Lower lobe of right lung (tissue), 2 donors: ENCODE measurements at places on chromosomes 6 and 20.

DNA sequence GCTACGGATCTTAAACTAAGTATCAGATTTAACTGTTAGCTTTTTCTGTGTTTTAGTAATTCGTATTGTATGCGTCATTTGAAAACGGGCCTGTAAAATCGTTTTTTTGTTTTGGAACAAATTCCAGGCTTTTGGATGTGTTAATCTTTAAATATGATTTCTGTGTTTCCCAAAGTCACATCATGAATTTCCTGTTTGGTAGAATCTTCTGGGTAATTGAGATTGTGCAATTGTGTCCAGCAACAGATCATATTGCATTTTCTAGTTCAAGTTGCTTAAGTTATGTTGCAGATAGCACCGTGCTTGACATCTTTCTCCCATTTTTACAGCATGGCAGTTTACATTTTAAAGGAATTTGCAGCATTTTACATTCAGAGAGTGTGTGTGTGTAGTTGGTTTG lies 1.9 kb downstream of the MAPK14 start:
- no peak for DNase-seq

- no peak for DNase-seq
Measured at GRCh38 chr20:14051454-14051853, 56.1 kb downstream of the MACROD2 start.

- no peak for DNase-seq
Measured at GRCh38 chr6:127641905-127642304, 64.9 kb downstream of the C6orf58 start.

DNA sequence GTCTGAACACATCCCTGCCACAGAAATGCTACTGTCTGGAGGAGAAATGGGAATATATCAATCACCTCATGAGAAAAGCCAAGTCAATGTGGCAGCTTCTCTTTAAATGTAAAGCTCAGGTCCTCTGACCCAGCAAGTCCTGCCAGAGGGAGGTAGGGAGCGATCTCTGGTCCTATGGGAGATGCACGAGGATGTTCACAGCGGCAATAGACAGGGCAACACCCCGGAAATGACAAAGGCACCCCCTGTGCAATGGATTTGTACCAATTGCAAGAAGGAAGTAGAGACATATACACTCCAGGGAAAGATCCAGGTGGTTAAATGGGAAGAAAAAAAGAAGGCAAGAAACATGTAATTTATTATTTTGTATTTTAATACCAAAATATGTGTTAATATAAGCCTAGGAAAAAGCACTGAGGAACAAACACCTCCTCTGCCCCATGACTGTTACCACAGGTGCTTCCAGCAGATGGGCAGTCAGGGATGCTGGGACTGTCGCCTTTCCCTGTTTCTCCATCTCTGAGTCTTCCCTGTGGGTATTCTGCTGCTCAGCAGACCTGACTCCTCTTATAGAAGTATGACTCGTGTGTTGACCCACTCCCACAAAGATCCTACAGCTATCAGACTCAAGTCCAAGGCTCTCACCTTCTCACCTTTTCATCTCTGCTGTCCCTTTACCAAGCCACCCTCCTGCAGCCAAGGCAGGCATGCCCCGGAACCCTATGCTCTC lies 20.8 kb downstream of the ATP9A start:
- DNase-seq, result no peak

GRCh38 chr6:21188505-21189223 lies 404.9 kb upstream of the SOX4 start:
- DNase-seq, result no peak

GRCh38 chr6:2072453-2072852 lies 173.0 kb downstream of the GMDS start:
- DNase-seq, result no peak

GRCh38 chr6:142714951-142715785 lies 229.8 kb downstream of the HIVEP2 start:
- no peak for DNase-seq

DNA sequence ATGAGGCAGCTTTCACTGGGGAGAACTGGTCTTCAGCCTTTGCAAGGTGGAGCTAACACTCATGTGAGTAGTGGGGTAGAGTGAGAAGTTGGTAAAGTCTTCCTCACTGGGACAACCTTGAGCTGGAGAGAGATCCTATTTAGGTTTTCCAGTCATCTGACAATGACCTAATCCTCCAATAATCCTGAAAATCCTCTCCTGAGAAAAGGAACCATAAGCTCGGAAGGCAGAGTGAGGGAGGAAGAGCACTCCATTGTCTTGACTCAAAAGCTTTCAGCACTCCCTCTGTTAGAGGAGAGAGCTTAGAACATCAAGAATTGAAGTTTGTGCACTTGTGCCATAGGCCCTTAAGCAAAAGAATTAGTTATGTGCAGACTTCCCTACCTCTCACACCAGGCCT lies 77.8 kb downstream of the TRAM2 start:
- DNase-seq, result no peak

DNA sequence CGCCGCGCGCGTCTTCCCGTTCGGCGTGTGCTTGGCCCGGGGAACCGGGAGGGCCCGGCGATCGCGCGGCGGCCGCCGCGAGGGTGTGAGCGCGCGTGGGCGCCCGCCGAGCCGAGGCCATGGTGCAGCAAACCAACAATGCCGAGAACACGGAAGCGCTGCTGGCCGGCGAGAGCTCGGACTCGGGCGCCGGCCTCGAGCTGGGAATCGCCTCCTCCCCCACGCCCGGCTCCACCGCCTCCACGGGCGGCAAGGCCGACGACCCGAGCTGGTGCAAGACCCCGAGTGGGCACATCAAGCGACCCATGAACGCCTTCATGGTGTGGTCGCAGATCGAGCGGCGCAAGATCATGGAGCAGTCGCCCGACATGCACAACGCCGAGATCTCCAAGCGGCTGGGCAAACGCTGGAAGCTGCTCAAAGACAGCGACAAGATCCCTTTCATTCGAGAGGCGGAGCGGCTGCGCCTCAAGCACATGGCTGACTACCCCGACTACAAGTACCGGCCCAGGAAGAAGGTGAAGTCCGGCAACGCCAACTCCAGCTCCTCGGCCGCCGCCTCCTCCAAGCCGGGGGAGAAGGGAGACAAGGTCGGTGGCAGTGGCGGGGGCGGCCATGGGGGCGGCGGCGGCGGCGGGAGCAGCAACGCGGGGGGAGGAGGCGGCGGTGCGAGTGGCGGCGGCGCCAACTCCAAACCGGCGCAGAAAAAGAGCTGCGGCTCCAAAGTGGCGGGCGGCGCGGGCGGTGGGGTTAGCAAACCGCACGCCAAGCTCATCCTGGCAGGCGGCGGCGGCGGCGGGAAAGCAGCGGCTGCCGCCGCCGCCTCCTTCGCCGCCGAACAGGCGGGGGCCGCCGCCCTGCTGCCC lies 1.1 kb downstream of the SOX4 start:
- DNase-seq, result peak; percentile 82

DNA sequence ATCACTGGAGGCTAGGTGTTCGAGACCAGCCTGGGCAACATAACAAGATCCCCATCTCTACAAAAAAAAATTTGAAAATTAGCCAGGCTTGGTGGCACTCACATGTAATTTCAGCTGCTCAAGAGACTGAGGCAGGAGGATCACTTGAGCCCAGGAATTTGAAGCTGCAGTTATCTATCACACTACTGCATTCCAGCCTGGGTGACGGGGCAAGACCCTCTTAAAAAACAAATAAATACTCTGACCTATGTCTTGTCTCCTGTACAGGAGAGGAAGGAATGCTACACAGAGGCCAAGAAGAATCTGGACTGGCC lies 25.8 kb downstream of the COX4I2 start:
- DNase-seq, result no peak

GRCh38 chr20:54004445-54004844 lies 65.9 kb downstream of the BCAS1 start:
- DNase-seq, result no peak

- no peak for DNase-seq
Measured at GRCh38 chr6:170208651-170209353, 82.1 kb downstream of the DLL1 start.

GRCh38 chr6:65221153-65221552 lies 485.9 kb downstream of the EYS start:
- DNase-seq, result no peak

DNA sequence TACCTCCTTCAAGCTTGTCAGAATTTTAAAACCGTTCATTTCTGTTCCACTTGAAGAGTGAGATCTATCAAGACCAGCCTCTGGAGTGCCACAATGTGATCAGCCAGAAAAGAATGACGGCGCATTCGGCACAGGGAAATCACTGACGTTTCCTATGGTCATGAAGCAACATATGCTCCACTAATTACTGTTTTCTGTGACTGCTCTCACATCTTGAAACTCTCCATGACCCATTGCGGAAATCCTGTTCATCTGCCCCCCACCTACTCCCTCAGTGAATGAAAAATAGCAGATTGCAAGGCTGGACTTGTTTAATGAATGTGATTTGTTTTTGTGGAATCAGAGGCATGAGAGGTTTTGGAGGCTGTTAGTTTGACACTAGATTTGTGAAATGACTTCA lies 53.2 kb downstream of the SAMD5 start:
- DNase-seq, result no peak

DNA sequence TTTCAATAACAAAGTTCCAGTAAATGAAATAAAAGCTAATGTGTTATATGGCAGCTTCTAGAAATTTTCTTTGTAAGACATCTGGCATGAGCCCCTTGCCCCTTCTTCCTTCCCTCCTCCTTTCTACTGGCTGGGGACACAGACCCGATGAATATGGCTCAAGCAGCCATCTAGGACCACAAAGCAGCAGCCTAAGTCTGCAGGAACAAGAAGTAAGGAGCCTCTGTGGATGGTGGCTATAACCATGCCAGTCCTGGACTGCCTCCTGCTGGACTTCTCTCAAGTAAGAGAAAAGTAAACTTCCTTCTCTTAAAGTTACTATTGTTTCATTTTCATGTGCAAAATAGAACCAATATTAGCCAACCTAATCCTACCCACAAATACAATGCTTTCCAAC lies 114.9 kb upstream of the DST start:
- DNase-seq, result no peak

GRCh38 chr6:81900616-81901015 lies 148.1 kb upstream of the TENT5A start:
- DNase-seq, result no peak

DNA sequence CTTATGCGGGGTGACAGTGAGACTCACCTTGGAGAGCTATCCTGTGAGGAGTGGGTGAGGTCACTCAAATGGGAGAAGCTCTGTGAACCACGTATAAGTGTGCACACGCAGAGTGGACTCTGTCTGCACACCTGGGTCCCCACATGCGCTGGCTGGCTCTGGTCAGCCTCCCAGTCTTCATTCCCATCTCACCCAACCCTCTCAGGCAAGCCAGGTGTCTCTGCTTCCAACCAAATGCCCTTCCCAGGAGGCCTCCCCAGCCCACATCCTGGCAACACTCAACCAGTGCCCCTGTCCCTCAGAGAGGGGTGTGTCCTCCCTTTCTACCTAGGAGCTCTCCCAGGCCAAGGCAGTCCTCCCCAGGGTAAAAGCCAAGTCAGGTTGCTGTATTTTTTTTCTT lies 8.0 kb upstream of the PI16 start:
- no peak for DNase-seq

DNA sequence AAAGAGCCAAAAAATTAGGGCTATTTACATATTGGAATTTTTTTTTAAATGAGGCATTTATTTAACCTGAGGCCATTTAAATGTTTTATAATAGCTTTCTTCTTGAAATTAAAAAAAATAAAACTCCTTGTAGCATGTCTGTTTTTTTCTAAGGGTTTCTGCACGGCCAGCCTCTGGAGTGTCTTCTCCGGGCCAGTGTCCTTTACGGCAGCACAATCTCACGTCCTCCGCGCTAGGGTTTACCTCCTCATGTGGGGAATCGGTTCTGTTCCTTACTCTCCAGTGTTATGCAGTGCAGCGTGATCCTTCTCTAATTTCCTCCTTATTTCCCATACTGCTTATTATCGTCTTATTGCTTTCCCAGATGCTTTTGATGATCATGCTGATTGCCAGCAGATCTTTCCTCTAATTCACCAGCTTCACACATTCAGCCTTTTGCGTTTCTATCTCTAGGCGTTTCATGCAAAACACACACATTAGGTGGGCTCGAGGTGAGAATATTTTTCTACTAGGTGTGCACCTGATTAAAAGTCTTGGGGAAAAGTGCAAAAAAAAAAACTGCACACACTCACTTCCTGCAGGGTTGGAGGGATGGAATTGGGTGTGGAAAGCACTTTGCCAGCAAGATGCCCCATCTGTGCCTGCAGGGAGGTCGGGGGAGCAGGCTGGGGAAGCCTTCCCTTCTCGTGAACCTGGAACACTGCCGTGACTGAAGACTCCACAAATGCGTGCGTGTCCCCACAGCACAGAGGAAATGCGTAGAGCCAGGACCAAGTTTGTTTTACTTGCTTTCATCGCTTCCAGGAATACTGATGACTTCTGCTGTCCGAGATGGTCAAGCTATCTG lies 56.1 kb downstream of the PSMG4 start:
- no peak for DNase-seq

DNA sequence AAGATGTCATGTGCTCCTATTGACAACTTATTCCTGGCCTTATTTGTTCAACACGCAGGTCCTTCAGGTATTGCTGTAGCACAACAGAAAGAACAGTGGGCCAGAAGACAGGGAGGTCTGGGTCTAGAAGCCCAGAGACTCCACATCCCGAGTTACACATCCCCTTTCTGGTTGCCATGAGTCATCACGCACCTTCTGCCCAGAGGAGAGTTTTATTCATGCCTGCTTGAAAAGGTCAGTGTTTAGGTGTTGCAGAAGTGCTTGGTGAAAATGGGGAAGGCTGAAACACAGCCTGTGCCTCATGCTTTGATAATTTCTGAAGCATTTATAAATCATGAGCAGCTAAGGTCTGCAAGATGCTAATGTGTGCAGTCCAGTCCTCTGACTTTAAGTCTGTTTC lies 256.4 kb downstream of the GMPR start:
- DNase-seq, result no peak
